ENCODE measurements at places on chromosomes 1 and 21. TPM values are rescaled to one million over a fixed set of nuclear protein-coding genes. Genes with fewer than 3 reads are reported as not detected.
A peak's percentile ranks its signal among the peaks of the same experiment; 100 is the strongest.

GRCh38 chr1:177340601-177341067 is 169.9 kb downstream of the BRINP2 start:
- no peak for DNase-seq

DNA sequence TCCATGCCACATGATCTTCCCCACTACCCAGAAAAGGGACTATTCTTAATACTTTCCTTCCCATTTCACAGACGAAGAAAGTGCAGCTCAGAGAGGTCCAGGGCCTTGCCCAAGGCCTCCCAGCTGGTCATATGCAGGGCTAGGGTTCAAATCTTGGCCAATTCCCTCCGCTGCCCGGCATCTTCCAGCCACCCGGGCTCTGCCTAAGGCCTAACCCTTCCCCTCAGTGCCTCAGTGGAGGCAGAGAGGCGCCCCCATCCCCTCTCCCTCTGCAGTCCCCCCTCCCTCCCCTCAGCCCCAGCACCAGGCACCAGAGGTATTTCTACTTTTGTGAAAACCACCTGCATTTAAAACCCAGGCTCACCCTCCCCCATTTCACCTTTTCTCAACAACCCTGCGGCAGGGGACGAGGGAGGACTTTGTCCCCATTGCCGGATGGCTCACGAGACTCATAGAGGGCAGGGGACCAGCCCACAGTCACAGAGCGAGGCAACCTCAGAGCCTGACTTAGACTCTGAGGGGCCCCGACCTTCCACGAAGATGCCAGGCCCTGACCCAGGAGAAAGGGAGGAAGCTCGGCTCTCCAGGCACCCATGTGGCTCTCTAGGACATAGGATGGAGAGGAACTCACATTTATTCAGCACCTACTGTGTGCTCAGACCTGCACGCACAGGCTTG is 12.3 kb downstream of the LAPTM5 start:
- no peak for DNase-seq

DNA sequence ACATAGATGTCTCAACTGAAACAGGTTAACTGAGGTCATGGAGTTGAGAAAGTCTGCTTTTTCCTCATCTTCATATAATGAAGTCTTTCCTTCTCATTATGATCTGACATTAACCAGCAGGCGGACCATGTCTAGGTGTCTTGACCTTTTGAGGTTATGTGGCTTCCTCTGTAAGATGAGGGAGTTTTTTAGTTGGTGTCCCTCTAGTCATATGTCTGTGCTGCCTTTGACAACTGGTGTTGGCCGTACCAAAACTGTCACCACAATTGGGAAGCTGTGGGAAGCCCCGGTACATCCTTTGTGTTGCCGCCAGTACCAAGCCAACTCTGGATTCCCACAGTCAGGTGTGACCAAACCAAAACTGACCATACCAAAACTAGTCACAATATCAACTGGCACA is 105.1 kb downstream of the PBX1 start:
- DNase-seq, result no peak

DNA sequence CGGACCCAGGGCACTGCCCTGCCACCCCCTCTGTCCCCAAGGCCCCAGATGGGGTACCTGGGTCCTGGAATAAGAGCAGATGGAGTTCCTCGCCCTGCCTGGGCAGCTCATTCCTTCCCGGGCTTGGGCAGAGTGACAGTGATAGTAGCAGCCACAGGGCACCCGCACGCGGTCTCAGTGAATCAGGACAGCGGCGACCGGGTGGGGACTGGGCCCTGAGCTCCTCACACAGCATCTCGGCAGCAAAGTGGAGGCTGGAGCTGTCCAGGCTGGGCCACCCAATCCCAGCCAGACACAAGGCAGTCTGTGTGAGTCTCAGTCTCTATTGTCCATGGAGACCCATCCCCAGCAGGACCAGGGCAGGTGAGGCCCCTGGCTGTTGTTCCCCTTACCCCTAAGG is 37.4 kb upstream of the CCDC27 start:
- no peak for DNase-seq

DNA sequence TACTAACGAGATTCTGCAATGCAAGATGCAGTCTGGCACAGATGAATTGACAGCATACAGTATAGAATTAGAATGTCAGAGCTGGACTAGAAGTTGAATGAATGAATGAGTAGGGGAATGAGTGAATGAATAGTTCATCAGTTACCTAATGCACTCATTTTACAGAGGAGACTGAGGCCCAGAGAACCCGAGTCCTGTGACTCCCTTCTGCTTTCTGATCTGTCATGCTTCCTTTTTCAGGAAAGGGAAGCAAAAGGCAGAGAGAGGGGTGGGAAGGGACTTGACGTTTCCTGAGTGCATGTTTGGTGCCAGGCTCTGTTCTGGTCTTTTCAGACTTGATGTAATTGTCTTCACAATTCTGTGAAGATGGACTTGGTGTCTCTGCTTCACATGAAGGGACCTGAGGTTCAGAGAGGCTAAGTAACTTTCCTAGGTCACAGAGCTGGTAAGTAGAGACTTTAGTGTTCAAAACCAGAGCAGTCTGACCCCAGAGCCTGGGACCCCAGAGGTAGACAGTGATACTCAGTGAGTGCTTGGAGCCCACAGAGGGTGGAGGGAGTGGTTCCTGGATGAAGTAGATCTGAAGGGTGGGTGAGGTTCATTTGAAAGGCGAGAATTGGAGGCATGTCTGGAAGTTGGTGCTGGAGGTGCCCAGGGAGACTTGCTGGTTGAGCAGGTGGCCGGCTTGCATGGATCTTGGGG is 8.0 kb upstream of the MEX3A start:
- DNase-seq, result no peak

DNA sequence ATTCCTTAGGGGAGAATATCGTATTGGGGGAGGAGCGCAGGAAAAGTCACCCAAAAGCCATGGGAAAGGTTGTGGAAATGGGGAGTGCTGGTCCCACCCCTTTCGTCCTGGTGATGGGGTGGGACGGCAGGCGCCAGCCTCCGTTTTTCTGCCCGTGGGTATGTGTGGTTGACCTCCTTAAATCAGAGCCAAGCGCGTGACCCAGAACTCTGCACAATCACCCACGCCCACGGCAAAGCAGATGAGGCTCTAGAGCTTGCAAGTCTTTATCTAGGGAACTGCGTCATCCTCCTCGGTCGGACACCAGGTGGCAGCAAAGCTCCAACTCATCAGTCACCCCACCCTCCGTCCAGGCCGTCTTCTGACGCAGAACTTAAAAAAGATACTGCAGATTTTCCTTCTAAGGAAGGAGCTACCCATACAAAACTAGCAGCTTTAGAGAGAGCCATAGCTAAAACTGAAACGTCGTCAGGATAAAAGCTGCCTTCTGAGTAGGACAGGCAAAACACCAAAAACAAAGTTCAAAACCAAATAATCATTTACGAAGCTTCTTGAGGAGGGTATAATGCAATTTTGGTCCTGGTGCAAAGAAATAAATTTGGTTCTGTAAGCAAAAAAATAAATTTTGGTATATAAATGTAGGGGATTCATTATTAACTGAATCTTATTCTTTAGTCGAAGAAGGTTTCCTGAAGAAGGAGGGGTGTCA is 62.0 kb downstream of the TBX19 start:
- peak; percentile 94 for DNase-seq

DNA sequence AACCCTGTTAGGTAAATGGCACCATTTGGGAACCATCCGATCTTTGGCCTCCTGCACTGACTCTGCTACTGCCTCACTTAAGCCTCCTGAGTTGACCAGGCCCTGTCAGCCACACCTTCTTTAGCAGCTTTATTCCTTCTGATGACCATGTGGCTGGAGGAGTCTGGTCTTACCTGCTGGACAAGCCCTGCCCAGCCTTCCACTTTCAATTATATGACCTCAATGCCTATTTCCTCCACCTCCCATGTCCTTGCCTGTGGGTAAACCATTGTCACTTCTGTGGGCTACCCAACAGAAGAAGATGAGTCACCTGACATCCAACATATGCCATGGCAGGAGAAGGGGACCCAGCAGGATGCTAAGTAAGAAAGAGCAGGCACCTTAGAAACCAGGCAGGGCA is 393.8 kb downstream of the NTNG1 start:
- DNase-seq, result no peak

- DNase-seq, result no peak
Observed at GRCh38 chr1:113488576-113489177, 98.4 kb downstream of the MAGI3 start.

- no peak for DNase-seq
Observed at GRCh38 chr1:190754666-190755065, 277.0 kb upstream of the BRINP3 start.

GRCh38 chr1:236686815-236687160 is 489 bp downstream of the ACTN2 start:
- DNase-seq, result no peak

DNA sequence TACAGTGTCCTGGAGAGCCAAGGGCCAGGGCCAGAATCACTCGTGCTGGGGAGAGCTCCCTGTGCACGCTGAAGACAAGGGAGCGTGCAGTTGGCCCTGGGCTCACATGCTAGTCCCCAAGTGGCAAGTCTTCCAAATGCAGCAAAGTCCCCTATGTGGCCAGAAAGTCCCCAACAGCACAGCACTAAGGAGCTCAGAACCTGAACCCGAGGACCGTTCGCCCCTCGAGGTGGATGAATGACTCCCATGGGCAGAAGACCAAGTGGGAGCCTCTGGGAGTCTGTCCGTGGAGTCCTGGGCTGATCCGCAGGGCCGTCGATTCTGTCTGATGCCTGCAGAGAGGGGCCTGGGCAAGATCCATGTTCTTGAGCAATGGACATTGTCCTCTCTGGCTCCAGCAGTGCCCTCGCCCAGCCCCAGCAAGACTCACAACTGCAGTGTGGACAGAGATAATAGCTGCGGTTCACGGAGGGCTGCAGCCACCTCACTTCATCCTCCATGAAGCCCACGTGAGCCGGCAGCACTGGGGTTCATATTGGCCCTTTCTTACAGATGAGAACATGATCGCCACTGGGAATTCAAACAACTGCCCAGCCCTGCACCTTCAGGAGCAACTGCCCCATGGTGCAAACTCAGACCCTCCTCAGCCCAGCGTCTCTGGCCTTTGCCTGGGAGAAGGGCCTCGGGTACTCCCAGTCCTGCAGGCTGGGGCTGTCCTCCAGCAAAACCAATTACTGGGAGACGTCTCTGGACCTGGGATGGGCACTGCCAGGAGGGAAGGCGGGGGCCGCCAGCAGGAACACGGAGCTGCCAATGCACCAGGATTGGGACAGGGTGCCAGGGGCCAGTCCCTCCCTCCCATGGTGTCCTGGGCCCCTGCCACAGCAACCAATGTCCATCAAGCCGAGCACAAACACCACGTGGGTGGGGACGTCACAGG is 243.7 kb downstream of the NPHP4 start:
- no peak for DNase-seq

DNA sequence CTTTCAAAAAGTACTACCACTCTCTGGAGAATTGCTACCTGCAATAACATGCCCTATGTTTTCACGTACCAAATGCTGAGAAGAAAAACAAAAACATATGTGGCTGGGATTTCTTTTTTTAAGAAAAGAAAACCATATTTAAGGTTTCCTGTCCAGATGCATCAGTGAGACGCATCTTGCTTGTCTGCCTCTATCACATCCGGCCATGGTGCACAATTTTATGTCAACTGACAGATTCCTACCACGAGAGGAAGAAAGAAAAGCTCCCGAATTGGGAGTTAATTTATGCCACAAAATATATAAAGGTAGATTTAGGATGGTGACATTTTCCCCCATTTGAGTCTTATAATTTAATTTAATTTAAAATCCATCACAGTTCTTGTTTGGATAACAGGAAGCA is 62.3 kb upstream of the COL24A1 start:
- DNase-seq, result no peak

- no peak for DNase-seq
Observed at GRCh38 chr1:57064379-57065140, 98.7 kb upstream of the C8B start.

GRCh38 chr21:41674402-41674801 is 92.5 kb downstream of the RIPK4 start:
- DNase-seq, result no peak

DNA sequence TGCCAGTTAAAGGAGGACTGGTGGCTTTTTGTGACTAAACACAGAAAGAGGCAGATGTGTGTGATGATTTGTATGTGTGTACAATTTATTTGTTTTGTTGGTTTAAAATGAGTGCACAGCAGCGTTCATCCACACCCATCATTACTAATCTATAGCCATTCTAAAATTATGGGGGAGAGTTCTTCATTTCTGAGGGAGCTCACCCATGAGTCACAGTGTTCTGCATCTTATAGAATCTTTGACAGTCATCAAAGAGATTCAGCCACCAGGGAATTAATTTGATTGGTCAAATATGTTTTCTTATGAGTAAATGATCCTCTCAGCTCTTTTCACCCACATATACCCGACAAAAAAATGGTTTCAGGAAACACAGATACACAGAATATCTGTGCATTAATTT is 147.9 kb downstream of the GREM2 start:
- DNase-seq, result no peak

DNA sequence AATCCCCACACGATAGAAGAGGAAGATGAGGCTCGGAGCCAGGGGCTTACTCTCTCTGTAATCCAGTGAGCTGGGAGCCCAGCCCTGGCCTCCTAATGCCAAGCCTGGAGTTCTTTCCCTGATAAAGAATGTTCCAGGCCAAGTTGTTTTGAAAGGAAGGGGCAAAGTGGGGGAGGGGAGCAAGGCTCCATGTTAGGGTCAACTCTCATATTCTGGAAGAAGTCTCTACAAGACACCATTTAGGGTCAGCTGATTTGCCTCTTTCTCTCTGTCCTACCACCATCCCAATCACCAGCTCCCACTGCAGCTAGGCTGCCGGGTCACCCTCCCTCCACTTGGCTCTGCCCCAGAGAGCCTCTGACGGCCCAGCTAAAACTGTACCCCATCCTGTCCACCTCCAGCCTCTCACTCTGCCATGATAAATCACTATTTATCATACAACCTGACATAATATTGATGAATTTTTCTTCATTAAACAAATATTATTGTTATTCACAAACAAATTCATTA is 95.0 kb downstream of the GLIS1 start:
- no peak for DNase-seq

DNA sequence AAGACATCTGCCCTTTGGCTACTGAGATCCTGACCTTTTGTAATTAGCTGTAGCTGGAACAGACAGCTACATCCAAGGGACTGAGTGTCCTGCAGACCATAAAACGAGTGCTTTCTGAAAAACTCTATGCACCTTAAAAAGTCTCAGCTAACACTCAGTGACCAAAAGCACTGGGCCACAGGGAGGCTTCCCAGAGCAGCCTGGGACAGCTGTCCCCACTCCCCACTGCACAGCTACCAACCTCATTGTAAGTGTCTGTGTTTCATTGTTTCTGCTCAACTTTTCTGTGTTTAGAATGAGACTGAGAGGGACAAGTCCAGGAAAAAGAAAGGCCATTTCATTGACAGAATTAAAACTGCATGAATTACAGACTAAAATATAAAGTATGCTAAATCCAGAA is 80.7 kb downstream of the SMYD2 start:
- no peak for DNase-seq

GRCh38 chr1:8389958-8390535 is 72.1 kb downstream of the SLC45A1 start:
- DNase-seq, result no peak

IFI44L gene
- 0.57 TPM for total RNA-seq

LMX1A gene
- total RNA-seq, result not detected

ROR1 gene
- total RNA-seq, result 10.6 TPM

DEDD gene
- total RNA-seq, result 24.4 TPM

RAD54L gene
- 2.3 TPM for total RNA-seq

OR2T33 gene
- not detected for total RNA-seq

LCE6A gene
- total RNA-seq, result 95.6 TPM

Measured in suprapubic skin (tissue), 4 donors.